Fibroblast of skin of abdomen (primary cell): ENCODE measurements at places on chromosomes 7 and 10.

- DNase-seq: no peak
These were observed 38.8 kb downstream of the CCDC6 start for GRCh38 chr10:59867590-59867989.

- DNase-seq: no peak
These were observed 139.1 kb upstream of the LRRTM3 start for GRCh38 chr10:66786709-66787108.

DNA sequence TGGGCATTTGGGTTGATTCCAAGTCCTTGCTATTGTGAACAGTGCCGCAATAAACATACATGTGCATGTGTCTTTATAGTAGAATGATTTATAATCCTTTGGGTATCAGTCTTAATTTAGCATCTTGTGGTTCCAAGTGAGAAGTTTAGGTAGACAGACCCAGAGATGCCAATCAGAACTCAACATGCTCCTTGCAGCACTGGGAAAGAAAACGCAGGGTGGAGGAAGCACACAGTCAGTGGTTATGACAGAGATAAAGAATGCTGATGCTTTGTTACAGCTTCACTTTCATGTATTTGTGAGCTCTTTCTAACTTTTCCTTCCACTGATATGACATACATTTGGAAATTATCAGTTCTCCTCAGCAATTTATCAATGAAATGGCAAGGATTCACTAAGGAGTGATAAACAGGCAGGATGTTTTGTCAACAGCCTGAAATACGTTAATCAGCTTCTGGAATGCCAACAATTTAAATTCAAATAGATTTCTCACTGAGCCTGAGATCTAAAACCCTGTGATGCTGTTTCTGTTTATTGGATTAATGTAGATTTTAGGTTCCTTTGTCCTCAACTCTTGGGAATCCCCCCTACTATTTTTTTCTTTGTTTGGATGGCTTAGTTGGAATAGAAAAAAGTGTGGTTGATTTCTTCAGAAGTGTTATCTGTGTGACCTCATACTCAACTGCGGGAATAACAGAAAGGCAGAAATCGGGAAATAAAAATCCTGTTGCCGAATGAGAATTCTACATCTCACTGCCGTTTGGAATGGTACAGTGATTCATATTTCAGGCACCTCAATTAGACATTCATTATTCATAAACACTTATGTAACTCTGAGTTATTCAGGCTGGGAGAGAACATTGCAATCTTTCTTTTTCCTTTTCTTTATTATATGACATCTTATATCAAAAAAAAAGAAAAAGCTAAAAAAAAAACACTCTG is 675.0 kb downstream of the CNTNAP2 start:
- peak; percentile 10 for DNase-seq

- DNase-seq: no peak
These were observed 676.5 kb downstream of the NRG3 start for GRCh38 chr10:82551506-82551905.

GRCh38 chr7:108294595-108294994 is 161.6 kb downstream of the NRCAM start:
- DNase-seq: no peak

DNA sequence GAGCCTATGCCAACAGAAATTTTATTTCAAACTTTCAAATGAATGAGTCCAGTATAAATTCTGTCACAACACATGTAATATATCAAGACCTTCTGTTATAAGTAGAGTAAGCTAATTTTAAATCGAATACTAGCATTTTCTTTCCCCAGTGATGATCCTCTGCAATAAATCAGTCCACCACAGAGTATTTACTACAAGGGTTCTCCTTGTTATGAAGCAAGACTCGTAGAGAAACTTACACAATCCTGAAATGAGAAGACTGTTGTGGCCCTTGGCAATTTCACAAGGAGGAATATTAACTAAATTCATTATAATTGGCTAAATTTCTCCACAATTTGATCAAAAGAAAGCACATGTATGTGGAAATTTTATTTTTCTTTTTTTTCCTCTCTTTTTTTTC is 312.4 kb upstream of the DGKB start:
- DNase-seq: peak; percentile 67

- no peak for DNase-seq
These were observed 66.3 kb upstream of the INHBA start for GRCh38 chr7:41769162-41769561.

GRCh38 chr10:92965314-92965713 is 95.3 kb upstream of the CYP26C1 start:
- peak; percentile 47 for DNase-seq

- no peak for DNase-seq
These were observed 13.5 kb upstream of the LRGUK start for GRCh38 chr7:134113655-134114054.

DNA sequence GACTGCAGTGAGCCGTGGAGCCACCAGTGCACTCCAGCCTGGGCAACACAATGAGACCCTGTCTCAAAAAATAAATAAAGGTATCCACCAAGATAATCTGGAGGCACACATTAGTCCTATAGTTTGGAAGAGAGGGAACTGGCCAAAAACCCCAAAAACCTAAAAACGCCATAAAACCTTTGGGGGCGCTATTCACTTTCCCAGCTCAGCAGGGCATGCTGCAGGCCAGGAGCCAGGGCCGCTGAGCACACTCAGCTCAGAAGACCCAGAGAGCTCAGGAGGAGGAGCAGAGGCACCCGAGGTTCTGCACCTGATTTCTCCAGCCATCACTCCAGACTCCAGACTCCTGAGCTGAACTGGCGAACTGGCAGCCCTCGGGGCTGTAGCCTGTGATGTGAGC is 167.2 kb upstream of the IMMP2L start:
- DNase-seq: no peak

DNA sequence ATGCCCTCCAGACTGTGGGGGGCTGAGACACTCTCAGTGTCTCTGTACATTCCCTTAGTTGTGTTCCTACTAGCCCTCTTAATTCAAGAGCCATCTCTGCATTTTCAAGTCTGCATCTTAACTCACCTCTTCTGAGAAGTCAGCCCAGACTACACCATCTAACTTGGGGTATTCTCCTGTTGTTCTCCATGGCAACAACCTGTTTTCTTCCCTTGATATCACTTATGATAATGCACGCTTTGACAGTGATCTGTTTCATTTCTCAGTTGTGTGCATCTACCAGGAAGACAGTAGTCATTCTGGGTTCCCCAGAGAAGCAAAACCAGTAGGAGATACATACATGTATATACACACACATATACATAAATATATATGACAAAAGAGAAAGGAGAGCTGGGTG is 707.3 kb upstream of the IGFBP3 start:
- DNase-seq: no peak

DNA sequence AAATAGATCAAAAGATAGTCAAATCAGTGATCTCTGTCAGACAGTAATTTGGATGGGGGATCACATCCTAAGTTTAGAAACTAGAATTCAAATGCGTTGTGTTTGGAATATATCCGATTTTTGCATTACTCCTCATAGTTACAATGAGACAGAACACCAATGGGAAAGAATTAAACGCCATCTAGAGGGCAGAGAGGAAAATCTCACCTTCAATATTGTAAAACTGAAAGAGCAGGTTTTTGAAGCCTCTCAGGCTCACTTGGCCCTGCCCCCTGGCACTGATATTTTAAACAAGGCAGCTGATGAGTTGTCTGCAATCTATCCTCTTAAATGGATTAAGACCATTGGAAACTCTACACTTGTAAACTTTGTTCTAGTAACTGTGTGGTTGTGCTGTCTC is 17.7 kb downstream of the FRG2B start:
- DNase-seq: no peak

GRCh38 chr7:136698231-136698630 is 170.2 kb upstream of the CHRM2 start:
- DNase-seq: no peak

GRCh38 chr10:103765981-103766380 is 89.4 kb downstream of the SH3PXD2A start:
- no peak for DNase-seq

GRCh38 chr7:2172311-2173188 is 60.2 kb downstream of the MAD1L1 start:
- DNase-seq: peak; percentile 94

GRCh38 chr7:47516985-47517600 is 64.8 kb downstream of the TNS3 start:
- no peak for DNase-seq

DNA sequence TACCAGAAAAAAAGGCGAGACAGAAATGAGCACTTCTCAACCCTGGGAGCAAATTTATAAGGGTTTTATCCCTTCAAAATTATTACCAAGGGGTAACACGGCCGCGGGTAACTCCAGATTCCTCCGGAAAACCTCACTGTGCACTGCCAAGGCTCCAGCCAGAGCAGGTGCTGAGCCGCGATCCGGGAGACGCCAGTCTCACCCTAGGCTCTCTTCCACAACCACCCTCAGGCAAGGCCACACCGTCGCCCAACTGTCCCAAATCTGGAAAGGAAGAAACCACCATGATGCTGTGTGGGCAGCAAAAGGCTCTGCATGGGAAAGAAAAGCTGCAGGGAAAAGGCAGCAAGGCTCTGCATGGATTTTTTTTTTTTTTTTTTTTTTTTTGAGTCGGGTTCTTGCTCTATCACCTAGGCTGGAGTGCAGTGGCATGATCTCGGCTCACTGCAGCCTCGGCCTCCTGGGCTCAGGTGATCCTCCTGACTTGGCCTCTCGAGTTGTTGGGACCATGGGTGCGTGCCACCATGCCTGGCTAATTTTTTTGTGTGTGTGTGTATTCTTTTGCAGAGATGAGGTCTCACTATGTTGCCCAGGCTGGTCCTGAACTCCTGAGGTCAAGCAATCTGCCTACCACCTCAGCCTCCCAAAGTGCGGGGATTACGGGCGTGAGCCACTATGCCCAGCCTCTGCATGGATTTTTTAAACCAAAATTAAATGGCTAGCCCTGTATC is 39.0 kb downstream of the MAD1L1 start:
- DNase-seq: no peak

DNA sequence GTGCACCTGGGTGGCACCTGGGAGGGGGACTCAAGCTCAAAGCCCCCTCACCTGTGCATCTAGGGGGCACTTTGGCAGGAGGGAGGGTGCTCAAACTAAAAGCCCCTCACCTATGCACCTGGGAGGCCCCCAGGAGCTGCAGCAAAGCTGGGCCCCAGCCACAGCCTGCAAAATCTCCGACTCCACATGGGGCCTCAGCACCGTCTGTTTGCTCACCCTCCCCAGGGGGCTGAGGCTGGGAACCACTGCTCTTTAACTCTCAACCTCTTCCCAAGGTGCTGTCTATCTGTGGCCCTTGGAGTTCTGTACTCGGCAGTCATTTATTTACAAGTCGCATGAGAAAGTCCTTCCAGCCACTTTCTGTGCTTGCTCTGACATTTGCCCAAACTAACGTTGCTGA is 458.4 kb downstream of the DNAJB6 start:
- no peak for DNase-seq

GRCh38 chr7:96400001-96400400 is 78.1 kb upstream of the SLC25A13 start:
- DNase-seq: no peak

- DNase-seq: peak; percentile 98
These were observed 36.3 kb upstream of the TOMM7 start for GRCh38 chr7:22858640-22859561.

- no peak for DNase-seq
These were observed 156.2 kb upstream of the LYZL1 start for GRCh38 chr10:29132551-29133111.

DNA sequence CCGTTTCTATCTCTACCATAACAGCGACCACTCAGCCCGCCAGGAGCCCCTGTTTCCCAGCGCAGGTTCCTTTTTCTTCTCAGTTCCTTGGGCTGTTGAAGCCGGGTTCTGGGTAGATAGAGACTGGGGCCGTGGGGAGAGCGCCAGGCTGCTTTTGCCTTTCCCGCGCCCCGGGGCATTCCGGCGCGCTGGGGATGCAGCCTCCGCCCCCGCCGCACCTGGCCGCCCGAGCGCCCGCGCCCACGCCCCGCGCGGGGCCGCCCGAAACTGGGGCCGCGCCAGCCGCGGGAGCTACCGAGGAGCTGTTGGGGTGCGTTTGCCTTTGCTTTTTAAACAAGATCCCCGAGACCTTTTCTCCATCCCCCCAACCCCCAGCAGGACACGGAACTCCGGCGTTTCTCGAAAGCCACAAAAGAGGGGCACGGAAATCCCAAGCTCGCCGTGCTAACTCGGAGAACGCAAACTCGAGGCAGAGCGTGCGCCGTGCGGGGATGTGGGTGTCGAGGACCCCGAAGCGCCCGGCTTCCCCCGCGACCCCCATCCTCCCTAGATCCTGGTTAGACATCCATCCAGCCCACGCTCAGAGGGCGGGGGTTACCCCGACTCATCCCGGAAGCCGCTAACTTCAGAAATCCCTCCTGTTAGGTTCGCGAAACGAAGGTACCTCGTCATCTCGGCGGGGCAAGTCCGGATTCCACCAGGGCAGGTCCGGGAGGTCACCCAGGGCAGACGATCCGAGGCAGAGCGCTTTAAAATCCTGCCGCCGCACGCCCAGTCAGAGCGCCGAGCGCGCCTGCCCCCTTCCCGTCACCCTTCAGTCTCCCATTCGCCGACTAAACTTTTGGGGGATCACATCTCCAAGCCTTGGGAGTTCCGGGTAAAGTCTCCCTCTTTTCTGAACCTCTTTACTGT is 1.0 kb downstream of the GRM8 start:
- no peak for DNase-seq

GRCh38 chr7:45027774-45028114 is 27.7 kb downstream of the CCM2 start:
- DNase-seq: no peak

- no peak for DNase-seq
These were observed 73.8 kb upstream of the KMT2E start for GRCh38 chr7:104940023-104940710.

- no peak for DNase-seq
These were observed 26.3 kb upstream of the SH3PXD2A start for GRCh38 chr10:103881416-103882284.

DNA sequence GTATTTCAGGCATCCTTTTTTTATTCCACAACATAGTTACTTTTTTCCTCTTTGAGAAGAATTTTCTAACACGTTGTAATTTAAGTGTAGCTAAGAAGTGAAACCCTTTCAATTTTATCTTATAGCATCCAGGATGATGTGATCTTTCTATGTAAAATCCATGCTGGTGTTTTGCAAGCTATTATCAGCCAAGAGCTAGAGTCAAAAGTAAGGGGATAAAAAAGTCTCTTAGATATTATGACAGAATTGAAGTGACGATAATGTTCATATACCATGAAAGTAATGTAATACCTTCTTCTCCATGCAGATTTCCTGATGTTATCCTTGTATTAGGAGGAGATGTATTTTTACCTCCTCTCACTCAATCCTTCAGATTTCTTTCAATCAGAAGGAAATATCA is 64.2 kb upstream of the MBL2 start:
- no peak for DNase-seq

- no peak for DNase-seq
These were observed 35.0 kb downstream of the GNA12 start for GRCh38 chr7:2808891-2809665.

GRCh38 chr10:101287183-101287996 is 58.1 kb upstream of the LBX1 start:
- no peak for DNase-seq

DNA sequence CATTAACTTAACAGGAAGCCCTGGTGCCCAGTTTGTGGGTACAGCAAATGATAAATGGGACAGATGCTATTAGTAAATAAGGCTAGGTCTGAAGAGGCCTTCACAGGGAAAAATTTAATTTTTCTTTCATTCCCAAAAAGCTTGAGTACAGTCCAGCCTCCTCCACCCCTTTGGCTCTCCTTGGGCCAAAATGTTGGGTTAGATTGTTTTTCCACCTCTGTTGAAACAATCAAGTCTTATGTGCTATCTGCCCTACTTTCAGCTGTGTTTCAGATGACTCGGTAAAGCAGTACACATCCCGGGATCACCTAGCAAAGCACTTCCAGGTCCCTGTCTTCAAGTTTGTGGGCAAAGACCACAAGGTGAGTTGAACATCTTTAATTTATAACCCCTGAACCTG is 24.3 kb downstream of the PLA2G12B start:
- no peak for DNase-seq
